ENCODE measurements at places on chromosomes 7 and 10.

- no peak for DNase-seq
These were observed 113.9 kb upstream of the STK17A start for GRCh38 chr7:43469051-43469450.

DNA sequence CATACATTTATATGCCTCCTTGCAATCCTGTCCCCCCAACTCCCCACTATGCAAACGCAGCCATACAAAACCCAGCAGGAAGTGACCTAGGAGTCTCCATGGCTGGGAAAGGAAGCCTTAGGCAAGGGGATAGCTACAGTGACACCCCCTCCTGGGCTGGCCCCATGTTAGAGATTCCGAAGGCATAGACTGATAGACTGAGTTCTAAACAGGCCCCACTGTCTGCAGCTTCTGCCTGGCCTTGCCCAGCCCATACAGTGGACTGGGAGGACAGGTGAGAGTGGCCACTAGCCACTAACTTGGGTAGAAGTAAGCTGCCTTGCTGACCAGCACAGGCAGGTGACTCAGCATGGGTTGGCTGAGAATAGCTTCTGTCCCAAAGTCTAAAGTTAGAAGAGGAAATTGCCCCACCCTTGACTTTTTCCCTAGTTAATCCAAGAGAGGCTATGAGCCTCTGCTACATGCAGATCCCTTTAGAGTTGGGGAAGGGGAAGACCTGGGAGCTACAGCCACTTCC is 106.3 kb downstream of the C10orf105 start:
- no peak for DNase-seq

DNA sequence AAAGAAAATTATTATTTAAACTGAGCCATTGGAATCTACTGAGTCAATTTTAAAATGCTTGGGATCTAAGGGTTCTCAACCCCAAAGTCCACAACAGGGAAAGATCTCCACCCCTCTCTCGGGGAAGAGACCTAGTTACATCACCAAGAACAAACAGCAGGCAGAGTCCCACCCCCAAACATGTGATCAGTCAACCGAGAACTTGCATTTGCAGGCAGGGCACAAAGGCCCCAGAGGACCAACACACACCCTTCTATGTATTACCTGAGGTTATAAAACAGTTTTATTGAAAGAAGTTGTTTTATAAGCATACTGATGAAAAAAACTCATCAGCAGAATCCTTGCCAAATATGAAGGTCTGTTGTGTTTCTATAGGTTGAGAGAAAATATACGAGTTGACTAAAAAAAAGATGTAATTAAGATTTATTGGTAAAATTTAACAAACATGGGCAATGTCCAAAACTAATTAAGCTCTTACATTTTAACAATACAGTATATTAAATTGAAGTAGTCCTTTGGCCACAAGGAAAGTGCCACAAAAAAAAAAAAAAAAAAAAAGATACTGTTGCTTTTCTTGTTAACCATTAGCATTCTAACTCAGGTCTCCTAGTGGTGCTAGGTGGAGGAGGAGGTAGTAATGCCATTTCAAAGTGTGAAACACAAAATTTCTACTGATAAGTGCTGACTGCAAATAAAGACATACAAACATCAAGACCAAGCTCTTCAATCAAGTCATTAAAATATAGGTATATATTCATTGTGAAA is 975 bp upstream of the USP54 start:
- no peak for DNase-seq

DNA sequence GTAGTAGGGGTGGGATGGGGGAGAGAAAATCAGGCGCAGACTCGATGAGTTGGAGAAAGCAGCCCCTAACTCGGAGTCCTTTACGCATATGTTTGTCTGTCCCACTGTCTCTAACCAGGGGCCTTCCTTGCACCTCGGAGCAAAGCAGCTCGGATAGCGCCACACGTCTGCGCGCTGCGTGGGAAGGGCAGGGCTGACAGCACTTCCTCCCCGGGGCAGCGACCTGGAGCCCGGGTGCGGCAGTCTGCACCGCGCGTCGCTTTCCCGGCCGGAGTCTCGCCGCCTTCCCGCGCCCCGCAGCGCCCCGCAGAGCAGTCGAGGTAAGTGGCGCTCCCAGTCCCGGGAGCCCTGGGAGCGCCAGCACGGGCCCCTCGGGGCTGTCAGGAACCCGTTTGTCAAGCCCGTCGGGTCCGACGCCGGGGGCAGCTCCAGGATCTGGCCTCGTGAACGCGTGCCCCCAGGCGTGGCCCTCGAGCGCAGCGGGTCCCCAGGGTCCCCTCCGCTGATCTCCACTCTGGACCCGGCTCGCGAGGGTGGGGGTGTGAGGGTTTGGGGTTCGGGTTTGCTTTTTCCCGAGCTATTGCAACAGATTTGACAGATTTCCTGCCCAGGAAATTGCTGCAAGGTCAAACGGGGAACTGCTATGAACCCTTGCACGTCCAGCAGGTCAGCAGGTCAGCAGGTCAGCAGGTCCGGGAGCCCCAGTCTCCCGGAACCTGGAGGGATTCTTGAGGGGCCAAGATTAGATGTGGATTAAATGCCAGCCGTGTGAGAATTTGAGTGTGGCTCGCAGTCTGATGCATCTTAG is 597 bp downstream of the APBB1IP start:
- DNase-seq: no peak

- DNase-seq: no peak
These were observed 20.4 kb upstream of the GOT1 start for GRCh38 chr10:99450624-99451498.

- DNase-seq: no peak
These were observed 165.7 kb downstream of the PTPN20 start for GRCh38 chr10:47076949-47077361.

DNA sequence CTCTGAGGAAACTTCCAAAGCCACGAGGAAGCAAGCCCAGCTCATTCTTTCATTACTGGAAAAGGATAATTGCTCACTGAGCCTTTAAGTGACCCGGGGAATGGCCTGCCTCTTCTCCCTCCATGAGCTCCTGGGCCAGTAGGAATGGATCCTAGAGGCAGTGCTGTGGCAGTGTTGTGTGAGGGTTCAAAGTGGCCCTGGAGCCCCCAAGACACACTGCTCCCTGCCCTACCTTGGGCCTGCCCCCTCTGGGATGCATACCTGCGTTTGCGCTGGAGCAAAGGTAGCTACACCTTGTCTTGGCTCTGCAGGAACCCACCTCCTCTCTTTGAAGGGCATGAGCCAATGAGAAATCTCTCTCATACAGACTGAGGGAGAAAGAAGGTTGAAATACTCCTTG is 115.8 kb upstream of the ANLN start:
- DNase-seq: no peak

DNA sequence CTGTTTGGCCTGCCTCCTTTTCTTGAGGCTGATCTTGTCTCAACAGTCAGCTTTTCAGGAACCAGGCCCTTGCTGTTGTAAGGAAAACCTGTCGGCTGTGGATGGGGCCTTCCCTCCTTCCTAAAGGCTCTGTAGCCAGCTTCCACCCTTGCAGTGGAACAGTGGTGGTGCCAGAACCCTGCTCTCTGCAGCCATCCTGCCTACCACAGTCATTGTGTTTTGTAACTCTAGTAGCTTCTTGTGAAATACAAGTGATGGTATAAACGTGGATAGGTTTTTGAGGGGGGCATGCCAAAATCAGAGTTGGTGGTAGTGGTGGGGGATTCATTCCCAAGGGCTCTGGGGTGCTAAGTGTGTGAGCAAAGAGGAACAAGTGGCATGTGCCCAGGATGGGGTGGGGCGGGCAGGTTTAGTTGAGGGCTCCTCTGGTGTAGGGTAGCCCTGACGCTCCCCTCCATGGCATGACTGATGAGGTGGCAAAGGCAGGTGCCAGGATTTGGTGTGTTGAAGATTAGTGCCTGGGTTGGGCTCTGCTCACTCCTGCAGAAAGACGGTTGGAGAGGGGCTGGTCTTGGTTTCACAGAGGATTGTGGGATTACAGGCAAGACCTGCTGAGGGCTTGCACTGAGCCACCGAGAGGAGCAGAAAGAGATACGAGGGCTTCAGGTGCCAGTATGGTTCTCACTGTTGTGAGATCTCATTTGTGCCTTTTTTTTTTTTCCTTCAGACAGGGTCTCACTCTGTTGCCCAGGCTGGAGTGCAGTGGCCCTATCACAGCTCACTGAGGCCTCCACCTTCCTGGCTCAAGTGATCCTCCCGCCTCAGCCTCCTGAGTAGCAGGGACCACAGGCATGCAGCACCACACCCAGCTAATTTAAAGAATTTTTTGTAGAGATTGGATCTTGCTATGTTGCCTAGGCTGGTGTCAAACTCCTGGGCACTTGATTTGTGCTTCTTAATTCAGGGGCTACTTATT is 7.4 kb downstream of the TSPAN14 start:
- DNase-seq: no peak

DNA sequence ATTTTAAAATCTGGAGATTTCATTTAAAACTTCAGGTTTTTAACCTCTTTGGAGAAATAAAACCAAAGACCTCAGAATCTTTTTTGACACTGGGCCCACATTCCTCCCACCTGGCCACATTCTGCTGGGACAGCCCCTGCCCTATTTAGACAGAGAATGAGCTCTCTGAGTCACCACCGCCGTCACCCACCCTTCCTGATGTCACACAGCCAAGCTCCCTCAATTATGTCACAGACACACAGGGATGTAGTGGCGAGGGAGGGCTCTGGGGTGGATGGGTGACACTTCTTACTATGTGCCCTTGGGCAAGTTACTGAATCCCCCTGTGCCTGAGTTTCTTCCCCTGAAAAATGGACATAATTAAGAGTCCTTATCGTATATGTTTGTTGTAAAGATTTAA is 162.6 kb downstream of the RAB11FIP2 start:
- no peak for DNase-seq

DNA sequence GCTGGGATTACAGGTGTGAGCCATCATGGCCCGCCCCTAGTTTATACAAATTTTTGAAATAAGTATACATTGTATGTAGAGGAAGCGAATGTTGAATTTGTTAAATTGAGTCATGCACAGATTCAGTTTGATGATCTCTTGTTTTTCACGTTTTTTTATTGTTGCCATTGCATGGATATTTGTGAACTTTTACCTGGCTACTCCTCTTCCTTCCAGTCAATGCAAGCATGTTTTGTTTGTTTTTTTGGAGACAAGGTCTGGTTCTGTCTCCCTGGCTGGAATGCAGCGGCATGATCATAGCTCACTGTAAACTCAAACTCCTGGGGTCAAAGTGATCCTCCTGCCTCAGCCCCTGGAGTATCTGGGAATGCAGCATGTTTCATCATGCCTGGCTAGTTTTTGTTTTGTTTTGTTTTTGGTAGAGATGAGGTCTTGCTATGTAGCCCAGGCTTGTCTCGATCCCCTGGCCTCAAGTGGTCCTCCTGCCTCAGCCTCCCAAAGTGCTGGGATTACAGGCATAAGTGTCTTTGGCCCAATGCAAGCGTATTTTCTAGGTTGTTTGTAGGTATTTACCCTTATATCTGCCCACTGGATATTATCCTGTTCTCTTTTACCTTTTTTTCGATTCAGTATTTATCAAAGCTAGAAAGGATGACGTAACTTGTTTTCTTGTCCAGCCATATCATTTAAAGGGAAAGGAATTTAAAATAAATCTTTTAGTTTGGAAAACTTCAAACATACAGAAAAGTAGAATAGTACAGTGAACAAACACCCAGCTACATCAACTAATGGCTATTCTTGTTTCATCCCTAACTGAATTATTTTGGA is 11.0 kb downstream of the LCOR start:
- no peak for DNase-seq

- no peak for DNase-seq
These were observed 3.3 kb upstream of the NEUROG3 start for GRCh38 chr10:69576334-69577011.

- DNase-seq: no peak
These were observed 1246.7 kb upstream of the SORCS1 start for GRCh38 chr10:108411206-108411605.

- DNase-seq: no peak
These were observed 197.6 kb upstream of the STK17A start for GRCh38 chr7:43385309-43385680.

DNA sequence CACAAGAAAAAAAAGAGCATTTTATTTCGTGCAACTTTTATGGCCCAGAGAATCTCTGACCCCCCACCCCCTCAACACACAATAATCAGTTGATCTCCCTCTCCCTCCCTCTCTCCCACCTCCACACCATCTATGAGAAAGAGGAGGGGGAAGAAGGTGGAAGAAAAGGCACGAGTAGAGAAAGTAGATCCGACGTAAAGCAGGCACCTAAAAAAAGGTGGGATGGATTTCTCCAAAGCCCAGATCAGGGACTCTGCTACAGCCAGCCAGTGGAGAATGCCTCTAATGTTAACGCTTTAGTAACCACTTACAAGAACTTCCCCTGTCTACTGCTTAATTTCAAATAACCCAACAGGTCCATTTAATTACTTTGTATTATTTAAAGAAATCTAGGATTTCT is 24.4 kb downstream of the KMT2C start:
- DNase-seq: no peak

- no peak for DNase-seq
These were observed 48.2 kb downstream of the PRLHR start for GRCh38 chr10:118547282-118547681.

DNA sequence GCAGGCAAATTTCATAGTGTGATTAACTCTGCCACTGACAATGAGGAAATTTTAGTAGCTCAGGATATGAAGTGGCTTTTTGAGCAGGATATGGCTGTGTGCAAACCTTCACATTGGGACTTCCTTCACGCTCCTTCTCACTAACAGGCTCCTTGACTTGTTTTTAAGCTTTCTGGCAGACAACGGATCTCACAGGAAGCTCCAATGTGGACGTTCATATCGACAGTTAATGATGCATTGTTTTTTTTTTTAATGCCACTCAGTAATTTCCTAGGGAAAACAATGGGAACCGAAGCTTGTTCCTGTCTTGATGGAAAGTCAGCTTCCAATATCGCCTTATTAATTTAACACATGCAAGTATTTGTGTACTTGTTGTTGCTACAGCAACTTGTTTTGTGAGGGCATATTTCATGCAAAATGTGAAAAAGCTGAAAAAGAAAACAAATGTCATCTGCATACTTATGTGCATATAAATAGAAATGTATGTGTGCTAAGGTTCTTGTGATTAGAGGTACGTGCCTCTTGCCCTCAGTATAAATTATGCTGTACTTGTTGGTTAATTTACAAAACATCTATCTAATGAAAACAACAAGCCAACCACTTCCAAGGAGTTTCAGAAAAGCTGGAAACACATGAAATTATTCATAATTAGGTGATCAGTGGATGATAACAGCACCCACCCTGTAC is 84.7 kb downstream of the NRP1 start:
- no peak for DNase-seq

GRCh38 chr10:119499677-119500002 is 42.9 kb downstream of the RGS10 start:
- DNase-seq: no peak

- DNase-seq: peak; percentile 38
These were observed 122.7 kb upstream of the PRSS1 start for GRCh38 chr7:142626420-142627035.

GRCh38 chr10:113326160-113327111 is 226.4 kb upstream of the HABP2 start:
- DNase-seq: no peak

- peak; percentile 34 for DNase-seq
These were observed 5.1 kb upstream of the ELFN1 start for GRCh38 chr7:1664711-1665548.

GRCh38 chr10:124223711-124224085 is 130.3 kb upstream of the CHST15 start:
- no peak for DNase-seq

DNA sequence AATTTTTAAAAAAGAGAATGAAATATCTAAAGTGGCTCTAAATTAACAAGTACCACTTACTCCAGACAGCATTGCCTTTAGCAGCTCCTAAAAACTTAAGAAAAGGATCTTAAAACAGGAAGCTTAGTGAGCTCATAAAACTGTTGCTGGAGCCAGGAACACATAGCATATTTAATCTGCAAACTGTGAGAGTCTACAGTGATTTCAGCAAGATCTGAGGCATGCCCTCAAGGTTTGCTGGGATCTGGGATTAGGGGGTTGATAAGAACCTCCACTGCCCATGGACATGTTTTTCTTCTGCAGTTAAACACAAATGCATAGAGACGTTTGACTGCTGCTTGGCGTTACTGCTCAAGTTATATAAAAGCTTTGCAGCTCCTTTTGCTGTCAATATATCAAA is 3.8 kb downstream of the GLI3 start:
- no peak for DNase-seq

All from COR-L47 (cell line).